Stimulated activated CD8-positive, alpha-beta memory T cell treated with anti-CD3 and anti-CD28 coated beads, Interleukin-4, amount 100 ng/mL, for 1 hour (primary cell): ENCODE measurements at places on chromosomes 2 and 18.

- DNase-seq, result no peak
These were observed 62.2 kb downstream of the ALPK2 start for GRCh38 chr18:58566556-58567292.

DNA sequence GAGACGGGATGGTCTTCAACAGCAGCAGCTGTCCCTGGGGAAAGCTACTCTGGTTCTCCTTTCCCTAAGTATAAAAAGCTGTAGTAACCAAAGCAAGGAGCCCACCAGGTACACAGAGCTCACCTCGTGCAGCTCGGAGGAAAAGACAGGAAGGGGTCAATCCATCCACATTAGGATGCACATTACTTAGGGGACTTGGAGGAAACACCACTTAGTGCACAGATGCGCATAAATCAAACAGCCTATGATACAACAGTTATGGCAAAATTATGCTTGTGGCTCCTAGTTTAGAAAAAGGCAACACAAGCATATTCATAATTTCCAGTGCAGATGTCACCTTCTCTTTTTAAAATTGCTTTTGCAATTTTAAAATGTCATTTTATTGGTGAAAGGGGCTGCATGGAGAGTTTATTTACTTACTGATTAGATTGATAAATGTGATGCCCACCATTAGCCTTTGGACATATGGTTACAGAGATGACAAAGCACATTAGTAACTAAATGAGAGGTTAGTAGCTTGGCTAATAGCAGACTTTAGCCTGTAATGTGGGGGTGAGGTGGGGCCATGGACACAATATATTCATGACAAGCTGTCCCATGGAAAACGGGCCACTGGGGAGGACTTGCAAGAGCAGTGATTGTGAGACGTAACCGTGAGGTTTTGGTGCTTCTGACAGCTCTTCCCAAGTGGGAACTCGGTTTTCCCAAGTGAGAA lies 199.8 kb downstream of the MYT1L start:
- DNase-seq, result no peak

DNA sequence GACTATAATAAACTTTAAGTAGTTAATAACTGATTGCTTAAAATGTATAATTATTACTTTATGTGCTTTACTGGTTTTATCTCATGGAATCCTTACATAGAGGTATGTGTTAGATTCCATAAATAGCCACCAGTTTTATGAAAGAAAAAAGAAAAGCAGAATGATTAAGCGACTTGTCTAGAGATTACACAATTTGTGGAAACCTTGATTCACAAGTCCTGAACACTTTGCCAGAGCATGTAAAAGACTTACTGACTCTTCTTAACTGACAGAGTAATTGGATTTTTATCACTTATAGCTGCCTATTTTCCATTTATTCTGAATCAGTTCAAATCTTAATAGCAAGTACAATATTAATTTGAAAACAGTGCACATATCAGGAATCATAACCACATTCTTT lies 448.7 kb upstream of the NETO1 start:
- DNase-seq, result no peak

- no peak for DNase-seq
These were observed 3.8 kb upstream of the RHBDD1 start for GRCh38 chr2:226832061-226832460.

DNA sequence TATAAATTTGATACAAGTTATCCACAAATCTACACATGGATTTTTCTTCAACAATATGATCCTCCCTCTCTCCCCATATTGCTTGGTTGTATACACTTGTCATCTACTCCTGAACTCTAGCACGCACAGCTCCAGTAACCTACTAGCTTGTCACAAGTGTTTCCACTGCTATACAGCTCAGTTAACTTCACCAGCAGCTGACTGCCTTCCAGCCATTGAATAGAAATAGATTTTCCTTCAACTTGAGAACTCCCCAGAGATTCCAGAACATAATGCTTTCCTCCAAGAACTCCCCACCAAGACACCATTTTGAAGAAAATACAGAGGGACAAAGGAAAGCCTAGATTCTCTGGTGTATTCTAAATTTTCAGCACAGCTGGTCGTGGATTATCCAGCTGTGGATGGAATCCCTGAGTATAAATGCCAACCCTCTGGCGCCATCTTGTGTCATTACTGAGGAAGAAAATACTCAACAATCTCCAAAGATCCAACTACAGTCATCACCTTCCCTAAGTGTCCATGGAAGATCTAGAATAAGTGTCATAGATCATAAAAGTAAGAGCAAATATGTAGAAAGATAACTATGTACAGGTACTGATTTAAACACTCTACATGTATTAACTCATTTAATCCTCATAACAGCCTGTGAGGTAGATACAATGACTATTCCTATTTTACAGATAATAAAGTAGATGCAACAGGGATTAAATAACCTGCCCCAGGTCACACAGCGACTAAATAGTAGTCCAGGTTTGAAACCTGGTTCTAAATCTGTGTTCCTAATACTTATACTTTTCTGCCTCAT lies 156.7 kb downstream of the ARHGAP28 start:
- DNase-seq, result no peak

DNA sequence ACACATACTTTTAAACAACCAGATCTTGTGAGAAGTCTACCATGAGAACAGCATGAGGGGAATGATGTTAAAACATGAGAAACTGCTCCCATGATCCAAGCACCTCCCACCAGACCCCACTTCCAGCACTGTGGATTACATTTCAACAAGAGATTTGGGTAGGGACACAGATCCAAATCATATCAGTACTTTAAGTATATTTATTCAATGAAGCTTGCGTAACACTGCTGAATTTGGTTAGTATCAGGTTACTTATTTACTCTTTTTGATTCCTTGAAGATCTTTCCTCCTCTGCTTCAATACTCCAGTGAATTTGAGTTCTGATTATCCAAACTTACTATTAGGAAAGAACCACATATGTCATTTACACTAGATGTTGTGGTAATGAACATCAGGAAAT lies 418.6 kb downstream of the PIK3C3 start:
- no peak for DNase-seq

- DNase-seq, result no peak
These were observed 282.7 kb downstream of the EPHA4 start for GRCh38 chr2:221289389-221289788.

- DNase-seq, result no peak
These were observed 26.8 kb downstream of the YES1 start for GRCh38 chr18:785242-785641.

- DNase-seq, result no peak
These were observed 65.8 kb upstream of the IGFBP5 start for GRCh38 chr2:216761133-216761532.

GRCh38 chr18:79528316-79528695 lies 132.6 kb downstream of the NFATC1 start:
- DNase-seq, result no peak

GRCh38 chr2:105149272-105149671 lies 92.3 kb upstream of the GPR45 start:
- no peak for DNase-seq

DNA sequence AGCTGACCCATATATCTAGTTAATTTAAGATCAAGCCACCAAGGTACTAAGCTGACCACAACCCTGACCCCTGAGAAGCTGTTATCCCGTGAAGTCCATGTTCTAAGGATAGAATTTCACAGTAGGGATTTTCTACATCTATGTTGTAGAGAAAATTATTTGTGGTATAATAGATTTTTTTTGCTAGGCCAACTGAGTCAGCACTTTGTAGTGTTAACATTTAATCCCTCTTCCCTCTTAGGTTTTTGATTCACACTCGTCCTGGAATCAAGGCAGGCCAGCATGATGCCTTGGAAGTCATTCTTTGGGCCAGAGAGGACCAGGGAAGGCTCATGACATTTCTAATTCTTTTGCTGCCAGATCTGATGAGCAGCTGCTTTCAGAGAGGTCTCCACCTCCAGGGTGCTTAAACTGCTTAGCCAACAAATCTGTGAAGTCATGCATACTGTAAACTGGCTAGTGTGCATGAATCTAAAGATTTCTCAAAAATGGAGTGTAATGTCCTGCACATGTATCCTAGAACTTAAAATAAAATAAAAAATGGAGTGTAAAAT lies 102.5 kb downstream of the RBM43 start:
- DNase-seq, result no peak

GRCh38 chr2:170277951-170278350 lies 100.0 kb downstream of the MYO3B start:
- DNase-seq, result no peak

DNA sequence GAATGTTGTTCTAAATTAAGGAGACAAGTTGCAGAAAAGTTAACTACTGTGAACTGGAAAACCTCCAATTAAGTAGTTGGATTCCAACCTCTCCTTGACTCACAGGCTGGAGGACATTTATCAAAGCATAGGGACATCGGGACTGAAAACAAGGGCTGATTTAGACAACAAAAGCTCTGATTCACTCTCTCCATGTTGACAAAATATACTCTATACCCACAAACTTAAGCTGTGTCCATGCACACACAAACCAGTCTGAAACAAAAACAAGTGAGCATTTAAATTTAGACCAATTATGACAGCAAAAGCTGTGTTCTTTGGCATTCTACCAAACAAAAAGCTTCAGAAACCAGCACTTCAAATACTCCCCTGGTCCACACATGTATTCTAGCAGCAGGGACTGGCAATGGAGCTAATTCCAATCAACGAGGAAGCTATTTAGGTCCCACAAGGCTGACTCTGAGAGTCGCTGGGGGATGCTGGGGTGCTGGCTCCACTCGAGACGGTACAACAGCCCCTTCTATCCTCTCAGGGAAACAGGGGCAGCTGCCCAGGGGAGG lies 71.4 kb downstream of the NXPH2 start:
- no peak for DNase-seq

DNA sequence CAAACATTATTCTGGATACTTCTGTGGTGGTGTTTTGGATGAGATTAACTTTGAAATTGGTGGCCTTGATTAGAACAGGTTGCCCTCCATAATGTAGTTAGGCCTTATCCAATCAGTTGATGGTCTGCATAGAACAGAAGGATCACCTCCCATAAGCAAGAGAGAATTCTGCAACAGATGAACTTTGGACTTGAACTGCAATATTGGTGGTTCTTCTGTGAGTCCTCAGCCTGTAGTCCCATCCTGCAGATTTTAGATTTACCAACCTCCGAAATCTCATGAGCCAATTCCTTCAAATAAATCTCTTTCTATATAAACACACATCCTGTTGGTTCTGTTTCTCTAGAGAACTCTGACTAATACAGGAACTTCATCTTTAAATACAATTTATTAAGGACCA lies 81.9 kb downstream of the IRS1 start:
- DNase-seq, result no peak

DNA sequence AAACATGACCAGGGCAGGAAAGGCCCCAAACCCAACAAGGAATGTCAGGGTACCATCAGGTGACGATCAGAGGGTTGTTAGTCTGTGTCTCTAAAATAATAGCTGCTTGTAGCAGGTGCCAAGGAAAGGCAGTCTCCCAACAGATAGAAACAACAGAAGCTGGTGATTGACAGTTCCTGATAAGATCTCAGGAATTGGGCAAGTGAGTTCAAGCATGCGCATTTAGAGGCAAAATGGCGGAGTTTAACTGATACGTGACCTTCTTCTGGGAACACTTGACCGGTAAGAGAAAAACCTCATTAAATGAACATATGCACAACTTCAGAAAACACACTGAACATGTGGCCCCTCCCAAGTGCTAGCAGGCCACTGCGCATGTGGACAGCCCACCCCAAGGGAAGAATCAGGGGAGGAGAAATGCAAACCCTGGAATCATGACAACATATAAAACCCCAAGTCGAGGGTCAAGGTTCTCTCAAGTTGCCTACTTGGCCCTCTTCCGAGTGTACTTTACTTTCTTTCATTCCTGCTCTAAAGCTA lies 664.9 kb downstream of the KCNJ3 start:
- DNase-seq, result no peak
